ENCODE measurements at places on chromosomes 2 and 18. TPM values are rescaled to one million over a fixed set of nuclear protein-coding genes. Genes with fewer than 3 reads are reported as not detected.

The CCDC102B gene
- 36.7 TPM for total RNA-seq

The ADAM23 gene
- 0.20 TPM for total RNA-seq

The RUFY4 gene
- total RNA-seq = 0.22 TPM

The NEB gene
- 6.3 TPM for total RNA-seq

The BCS1L gene
- total RNA-seq = 31.6 TPM

The MRPL44 gene
- 24.4 TPM for total RNA-seq

The ANKRD30B gene
- not detected for total RNA-seq

DNA sequence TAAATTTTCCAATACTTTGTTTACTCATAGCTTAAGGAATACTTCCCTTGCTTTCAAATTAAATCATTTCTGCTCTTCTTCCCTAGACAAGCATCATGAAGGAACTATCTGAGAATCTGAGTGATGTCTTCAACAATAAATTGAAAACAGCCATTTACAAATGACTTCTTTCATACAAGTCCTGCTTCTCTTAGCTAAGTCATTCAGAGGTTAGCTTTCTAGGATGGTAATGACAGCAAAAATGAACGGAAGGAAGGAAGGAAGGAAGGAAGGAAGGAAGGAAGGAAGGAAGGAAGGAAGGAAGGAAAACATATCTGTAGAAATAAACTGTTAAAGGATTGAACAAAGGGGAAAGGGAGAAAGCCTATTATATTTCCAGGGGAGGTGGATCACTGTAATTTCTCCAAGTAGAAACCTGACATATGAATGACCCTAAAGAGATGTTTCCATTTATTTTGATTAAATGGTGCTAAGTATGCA is 335.0 kb upstream of the KYNU start:
- no peak for DNase-seq

- no peak for DNase-seq
Measured at GRCh38 chr18:48163738-48164115, 233.3 kb upstream of the SMAD2 start.

GRCh38 chr2:55992455-55992854 is 68.9 kb upstream of the EFEMP1 start:
- DNase-seq = no peak

- peak; percentile 64 for DNase-seq
Measured at GRCh38 chr2:42906557-42907411, 114.4 kb upstream of the HAAO start.

GRCh38 chr2:39583781-39584180 is 81.9 kb upstream of the TMEM178A start:
- DNase-seq = no peak

DNA sequence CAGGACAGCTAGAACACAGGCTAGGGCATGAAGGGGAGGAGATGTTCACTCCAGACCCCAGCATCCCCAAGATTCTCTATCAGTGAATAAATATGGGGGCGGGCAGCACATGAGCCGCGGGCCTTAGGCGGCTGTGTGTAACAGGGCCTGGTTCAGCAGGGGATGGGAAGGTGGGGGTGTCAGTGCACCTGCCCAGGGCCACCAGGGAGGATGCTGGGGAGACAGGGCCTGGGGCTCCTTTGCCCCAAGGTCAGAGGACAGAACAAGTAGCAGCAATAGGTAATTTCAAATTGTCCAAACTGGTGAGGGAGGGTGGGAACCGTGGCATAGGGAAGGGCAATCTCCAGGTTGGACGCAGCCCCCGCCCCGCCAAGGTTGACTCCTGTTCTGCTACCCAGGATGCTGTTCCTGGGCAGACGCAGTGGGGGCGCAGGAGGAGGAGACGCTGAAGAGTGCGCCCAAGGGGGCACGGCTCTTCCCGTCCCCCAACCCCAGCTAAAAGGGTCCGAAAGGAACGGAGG is 16.2 kb downstream of the CYP26B1 start:
- no peak for DNase-seq

- DNase-seq = no peak
Measured at GRCh38 chr2:1010415-1010930, 59.8 kb downstream of the SNTG2 start.

DNA sequence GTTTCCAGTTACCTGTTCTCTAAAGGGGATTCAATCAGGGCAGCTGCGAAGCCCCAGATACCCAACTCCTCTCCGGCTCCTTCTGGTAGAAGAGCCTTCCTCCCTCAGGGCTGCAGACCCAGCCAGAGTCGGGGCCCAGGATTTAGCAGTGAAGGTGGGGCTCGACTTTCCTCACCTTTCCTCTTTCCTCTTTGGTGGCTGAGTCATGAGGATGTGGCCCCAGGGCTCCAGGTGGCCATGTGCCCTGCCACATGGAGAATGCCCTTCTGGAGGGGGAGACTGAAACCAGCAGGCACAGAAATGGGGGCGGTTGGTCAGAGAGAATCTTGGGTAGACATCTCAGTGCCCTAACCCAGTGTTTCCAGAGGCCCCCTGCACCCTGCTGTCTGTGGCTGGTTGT is 402.6 kb downstream of the NBAS start:
- DNase-seq = no peak

DNA sequence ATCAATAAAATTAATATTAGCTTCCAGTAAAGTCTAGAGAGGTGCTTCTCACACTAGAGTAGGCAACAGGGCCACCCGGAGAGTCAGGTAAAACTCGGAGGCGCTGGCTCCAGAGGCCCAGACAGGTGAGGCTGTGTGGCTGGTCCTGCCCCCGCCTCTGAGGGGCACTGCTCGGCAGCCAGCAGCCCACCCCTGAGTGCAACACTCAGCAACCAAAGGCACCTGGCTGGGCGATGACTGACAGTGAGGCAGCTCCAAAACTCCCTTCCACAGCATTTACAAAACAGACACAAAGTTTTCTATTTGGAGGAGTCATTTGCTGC is 138.8 kb upstream of the ID2 start:
- DNase-seq = no peak

DNA sequence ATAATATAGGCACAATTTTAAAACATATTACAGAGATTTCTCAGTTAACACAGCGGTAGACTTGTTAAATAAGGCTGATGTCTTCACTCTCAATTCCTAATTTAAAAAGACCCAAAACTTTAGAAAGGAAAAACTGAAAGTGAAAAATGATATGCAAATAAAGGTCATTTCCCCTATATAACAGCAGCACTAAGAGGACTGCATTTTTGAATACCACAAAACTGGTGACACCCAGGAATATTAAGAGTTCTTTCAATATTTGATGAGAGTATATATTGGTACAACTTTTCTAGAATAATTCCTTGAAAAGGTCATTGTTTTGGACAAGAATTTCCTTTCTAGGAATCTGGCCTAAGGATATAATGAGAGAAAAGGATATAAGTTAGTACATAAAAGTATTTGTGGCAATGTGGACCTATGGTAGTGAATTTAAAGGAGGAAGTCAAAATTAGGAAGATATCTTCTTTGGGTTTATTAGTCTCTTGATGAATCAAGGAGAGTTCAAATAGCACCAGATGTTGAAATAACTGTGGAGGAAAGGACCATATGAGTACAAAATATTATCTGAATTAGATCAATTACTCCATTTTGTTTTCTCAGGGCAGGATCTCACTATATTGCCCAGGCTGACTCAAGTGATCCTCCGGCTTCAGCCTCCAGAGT is 70.3 kb downstream of the TMEM237 start:
- no peak for DNase-seq

DNA sequence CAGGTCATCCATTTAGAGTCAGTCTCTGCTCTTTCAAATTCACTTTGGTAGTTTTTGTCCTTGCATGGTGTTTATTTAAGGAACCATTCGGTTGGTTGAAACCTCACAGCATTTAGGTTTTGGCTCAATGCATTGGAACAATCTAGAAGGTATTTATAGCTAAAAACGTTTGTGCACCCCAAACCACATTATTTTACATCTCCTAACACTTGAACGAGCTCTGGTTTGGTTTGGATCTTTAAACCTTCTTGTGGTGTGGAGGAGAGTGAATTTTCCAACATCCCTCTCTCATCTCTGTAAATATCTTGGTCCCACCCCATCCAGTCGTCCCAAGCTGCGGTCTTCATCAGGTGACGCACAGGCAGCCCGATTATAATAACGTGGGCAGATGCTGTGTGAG is 287.9 kb downstream of the LPIN1 start:
- DNase-seq = no peak

GRCh38 chr2:73235315-73236028 is 1.4 kb downstream of the CCT7 start:
- DNase-seq = no peak

DNA sequence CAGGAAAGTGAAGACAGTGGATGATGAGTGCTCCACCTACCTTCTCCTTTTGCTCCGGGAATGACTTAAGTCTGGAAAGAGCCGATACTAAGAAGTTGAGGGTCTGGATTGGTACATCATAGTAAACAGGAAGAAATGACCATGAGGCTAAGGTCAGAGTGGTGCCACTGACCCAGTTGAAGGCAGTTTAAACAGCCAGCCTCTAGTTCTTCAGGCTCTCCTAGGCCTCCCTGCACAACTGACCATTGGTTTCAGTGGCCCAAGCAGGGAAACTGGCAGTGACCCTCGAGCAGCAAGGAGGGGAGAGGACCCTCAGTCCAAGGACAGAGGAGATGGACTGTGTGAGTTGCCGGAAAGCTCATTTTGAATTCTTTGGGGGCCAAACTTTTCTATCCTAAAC is 119.1 kb downstream of the MAP4K4 start:
- no peak for DNase-seq

GRCh38 chr2:85525567-85525966 is 13.4 kb upstream of the MAT2A start:
- no peak for DNase-seq

DNA sequence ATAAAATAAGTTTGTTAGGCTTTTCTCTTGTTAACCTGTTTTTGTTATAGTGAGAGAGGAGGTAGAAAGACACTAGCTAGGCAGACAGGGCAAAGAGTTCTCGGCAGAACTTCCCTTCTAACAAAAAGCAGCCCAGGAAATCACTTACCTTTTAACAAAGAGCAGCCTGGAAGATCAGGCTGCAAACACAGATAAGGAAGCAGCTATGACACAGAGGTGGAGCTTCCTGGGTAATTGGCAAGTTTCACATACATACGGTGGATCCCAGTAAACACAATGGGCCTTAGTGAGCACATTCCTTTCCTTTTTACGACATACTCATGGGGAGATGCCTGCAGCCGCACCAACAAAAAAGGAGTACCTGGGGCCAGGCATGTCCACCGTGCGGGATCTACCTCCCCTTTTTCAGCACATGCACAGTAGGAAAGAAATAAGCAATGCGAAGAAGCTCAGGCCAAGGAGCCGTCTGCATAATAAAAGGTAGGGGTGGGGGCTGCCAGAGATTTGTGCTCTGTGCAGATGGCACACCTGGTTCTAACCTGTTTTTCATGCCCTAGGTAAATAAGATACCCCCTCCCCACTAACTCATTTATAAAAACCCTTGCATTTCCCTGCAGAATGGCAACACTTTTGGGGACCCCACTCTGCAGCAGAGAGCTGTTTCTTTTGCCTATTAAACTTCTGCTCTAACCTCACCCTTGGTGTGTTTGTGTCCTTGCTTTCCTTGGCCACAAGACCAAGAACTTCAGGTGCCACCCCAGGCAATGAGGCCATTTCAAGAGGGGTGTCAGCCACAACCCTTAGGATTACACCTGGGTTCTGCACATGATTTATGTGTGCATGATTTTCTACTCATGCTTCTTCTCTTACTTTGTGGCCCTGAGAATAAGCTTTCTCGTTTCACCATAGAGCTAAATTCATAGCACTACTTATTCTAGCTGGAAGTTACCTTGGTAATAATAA is 26.5 kb downstream of the MDH1 start:
- DNase-seq = no peak

DNA sequence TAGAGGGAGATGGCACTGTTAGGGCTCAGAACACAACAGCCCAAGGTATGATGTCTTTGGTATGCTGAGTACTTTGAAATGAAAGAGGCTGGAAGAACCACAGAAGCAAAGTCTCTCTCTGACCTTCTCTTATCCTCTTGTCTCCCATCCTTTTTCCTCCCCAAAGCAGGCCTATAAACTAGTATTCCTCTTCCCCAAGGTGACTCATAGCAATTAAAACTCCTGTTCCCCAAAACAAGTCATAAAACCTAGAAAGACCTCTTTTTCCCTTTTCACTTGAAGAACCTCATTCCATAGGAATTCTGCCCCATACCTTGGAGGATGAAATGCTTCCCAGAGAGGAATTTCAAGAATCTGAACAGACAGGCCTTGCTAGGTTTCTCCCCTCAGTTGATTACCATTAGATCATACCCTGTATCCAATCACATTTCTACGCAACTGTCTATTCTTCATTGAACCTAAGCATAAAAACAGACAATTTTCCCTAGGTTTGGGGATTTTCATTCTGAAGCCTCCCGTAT is 25.7 kb downstream of the MDH1 start:
- no peak for DNase-seq

DNA sequence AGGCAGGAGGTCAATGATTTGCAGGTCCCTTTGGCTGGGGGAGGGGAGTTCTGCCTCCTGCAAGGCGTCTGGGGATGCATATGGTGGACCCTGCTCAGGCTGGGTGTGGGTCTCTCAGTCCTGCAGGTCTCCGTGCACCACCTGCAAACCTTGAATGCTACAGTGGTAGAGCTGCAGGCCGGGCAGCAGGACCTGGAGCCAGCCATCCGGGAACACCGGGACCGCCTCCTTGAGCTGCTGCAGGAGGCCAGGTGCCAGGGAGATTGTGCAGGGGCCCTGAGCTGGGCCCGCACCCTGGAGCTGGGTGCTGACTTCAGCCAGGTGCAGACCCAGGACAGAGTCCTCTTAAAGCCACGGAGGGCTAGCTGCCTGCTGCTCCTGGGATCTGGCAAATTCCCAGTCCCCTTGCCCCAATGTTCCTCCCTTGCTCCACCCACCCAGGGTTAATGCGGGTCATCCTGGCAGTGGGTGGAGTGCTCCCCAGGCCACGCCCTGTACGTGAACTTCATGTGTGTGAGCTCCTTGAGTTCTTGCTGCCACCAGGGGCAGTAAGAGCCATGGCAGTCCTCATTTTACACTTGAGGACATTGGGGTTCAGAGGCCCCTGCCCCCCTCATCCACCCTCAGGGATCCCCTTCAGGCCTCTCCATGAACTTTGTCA is 3.1 kb downstream of the PROM2 start:
- peak; percentile 59 for DNase-seq

DNA sequence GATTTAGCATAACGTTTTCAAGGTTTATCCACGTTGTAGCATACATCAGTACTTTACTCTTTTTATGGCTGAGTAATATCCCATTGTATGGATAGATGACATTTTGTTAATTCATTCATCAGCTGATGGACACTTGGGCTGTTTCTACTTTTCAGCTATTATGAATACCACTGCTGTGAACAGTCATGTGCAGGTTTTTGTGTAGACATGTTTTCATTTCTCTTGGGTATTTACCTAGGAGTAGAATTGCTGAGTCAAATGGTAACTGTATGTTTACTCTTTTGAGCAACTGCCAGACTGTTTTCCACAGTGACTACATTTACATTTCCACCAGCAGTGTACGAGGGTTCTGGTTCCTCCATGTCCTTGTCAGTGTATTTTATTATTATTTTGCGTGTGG is 33.9 kb downstream of the COX7A2L start:
- DNase-seq = no peak

- peak; percentile 76 for DNase-seq
Measured at GRCh38 chr2:113181258-113182051, 7.7 kb downstream of the PSD4 start.

DNA sequence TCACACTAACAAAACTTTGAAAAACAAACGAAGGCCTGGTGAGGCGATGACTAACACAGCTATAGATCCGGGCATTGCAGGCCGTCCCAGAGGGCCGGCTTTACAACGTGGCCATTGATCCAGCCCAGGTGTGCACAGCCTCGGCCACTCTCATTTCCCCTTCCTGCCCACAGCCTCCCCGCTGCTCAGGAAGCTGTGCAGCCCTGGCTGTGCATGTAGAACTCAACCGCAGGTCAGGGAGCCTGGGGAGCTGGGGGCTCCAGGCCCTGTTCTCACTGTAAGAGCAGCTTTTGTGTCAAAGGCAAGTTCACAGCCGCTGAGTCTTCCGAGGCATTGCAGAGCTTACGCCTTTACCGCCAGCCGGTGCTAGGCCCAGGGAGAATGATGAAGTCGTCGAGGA is 87.2 kb downstream of the LONRF2 start:
- DNase-seq = no peak
